ENCODE measurements at places on chromosomes 2 and 18.
A peak's percentile ranks its signal among the peaks of the same experiment; 100 is the strongest.

DNA sequence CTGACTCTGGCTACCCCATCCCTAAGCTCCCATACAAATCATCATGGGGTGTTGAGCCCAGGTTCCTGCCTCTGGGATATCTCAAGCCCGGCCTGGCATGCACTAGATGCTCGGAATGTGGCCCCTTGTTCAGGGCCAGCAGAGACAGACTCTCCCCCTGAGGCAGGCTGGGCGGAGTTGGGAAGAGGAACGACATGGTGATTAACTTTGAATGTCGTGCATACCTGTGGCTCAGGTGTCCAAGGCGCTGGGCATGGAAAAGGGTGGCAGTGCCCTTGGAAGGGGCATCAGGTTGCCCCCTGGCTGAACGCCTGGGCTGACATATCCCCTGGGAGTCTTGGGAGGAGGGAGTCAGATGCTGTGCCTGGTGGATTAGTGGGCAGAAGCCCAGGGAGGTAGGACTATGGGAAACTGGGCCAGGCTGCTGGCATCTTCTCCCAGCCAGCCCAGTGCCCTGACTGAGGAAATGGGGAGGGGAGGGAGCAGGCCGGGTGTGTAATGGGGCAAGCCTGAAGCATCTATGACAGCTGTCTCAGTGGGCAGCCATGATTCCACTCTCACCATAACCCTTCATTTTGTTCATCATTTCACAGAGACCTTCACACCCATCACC lies 57.8 kb upstream of the OTOF start:
- peak; percentile 66 for DNase-seq

DNA sequence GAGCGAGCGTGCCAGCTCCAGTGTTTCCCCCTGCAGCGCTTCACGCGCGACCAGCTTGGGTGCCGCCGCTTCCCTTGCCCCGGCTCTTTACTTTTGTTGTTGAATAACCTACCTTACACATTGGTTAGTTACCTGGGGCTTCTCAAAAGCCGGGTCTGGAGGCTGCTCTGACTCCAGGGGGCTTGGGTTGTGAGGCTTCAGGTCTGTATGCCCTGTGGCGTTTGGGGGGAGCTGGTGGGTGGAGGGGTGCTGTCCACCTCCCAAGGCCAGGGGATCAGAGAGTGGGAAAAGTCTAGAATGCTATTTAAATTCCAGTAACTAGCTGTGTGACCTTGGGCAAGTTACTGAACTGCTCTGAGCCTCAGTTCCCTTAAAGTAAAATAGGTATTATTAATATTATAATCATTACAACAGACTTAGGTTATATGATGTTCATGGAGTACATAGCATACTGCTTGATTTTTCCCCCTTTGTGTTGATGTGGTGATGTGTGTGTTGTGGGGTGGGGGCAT lies 770 bp downstream of the LYPD6B start:
- DNase-seq: no peak

GRCh38 chr2:238920601-238921001 lies 72.7 kb downstream of the TWIST2 start:
- DNase-seq: peak; percentile 39

DNA sequence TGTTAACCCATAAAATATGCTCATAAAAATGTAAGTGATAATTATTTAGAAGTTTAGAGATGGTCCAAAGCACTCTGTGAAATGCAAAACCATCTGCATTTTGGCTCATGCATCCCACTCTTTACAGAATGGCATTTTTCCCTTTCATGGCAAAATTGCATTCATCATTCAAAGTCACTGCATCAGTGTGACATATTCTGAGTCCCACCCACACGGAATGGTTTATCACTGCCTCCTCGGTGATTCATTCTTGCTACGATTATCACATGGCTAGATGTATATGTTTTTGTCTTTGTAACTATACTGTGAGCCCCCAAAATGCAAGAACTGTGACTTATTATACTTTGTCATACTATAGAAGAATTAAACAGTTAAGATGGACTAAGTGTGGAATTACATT lies 293.0 kb downstream of the LRATD1 start:
- DNase-seq: no peak
